Effector CD4-positive, alpha-beta T cell (primary cell): ENCODE measurements at places on chromosomes 2 and 18.

GRCh38 chr2:37618326-37618725, 53.1 kb downstream of the CDC42EP3 start:
- DNase-seq, result no peak

DNA sequence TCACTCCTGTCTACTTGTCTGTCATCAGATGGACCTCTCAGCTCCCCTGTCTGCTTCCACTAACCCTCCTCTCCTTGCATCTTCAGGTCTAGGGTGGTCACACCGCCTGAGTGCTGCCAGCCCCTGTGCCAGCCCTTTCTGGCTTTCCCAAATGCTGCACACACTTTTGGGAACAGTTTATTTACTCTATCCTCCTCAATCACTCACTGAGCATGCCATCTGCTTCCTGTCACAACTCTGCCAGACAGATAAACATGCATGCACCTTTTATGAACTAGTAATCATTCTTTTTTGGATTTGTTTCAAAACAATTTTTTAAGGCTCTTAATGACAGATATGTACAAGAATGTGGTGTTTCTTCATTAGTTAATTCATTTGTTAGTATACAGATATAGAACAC, 56.3 kb upstream of the CCDC195 start:
- DNase-seq, result no peak

DNA sequence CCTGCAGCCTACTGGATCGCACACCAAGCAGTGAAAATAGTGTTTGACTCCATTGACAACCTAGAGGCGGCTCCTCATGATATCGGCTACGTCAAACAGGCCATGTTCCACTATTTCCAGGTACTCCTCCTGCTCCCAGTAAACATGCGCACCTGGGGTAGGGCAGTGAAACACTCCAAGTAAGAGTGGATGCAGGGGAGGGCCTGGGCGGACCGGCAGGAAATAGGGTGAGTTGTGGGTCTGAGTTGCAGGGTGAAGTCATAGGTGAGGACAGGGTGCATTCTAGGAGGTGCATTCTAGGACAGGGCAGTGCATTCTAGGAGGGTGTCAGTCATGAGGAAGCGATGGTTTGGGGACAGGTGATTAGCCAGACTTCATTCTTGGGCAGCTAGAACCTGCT, 5.0 kb downstream of the NAGK start:
- no peak for DNase-seq

- peak; percentile 70 for DNase-seq
Measured at GRCh38 chr2:69565431-69565839, 78.1 kb downstream of the AAK1 start.

DNA sequence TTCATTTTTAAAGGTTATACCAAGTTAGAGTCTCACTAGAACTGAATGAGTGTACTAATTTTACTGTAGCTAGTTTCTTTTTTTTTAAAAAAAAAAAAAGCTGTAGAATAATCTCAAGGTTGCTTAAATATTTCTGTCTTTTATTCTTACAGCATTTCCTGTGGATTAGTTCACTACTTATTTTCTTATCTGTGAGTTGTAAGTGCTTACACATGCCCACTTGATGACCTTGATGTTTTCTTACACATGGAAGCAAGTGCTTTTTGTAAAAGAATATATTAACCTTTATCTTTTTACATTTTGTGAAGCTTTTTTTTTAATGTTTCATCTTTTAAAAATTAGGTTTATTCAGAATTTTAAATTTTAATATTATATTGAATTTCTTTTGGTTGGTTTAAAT, 57.8 kb downstream of the MSH2 start:
- DNase-seq, result no peak

DNA sequence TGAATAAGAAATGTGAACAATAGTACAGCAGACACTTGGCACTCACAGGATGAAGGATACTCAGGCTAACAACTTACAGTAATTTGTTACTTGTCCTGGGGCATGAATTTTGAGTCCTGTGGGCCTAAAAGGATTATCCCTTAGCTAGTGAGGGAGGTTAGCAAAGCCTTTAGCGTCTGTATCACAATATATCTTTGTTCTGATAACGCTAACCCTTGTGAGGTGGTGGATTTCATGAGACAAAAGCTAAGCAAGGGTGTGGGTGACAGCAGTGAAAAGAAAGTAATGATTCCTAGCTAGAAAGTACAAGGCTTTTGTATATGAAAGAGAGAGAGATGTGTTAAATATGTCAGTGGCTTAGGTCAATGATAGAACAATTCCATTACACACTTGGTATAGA, 46.8 kb upstream of the TTC21B start:
- no peak for DNase-seq

- DNase-seq, result no peak
Measured at GRCh38 chr2:105055613-105056012, 17.7 kb downstream of the MRPS9 start.

DNA sequence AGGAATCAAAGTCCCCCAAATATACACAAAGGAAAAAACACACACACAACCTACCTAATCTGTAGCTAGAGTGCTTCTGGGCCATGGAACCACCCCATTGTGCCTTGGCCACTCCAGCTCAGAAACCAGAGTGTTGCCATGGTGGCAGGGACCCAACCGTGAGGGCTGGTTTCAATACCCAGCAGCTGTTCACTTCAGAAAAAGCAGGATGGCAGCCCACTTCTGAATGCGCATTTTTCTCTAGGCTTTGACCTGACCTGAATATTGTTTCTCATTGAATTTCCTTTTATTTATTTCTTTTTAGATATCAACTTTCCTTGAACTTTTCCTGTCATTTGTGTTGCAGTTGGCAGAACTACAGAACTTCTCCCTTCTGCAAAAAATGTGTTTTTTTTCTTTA, 43.0 kb upstream of the EHBP1 start:
- no peak for DNase-seq

- no peak for DNase-seq
Measured at GRCh38 chr2:151289972-151290866, 751 bp upstream of the NMI start.

DNA sequence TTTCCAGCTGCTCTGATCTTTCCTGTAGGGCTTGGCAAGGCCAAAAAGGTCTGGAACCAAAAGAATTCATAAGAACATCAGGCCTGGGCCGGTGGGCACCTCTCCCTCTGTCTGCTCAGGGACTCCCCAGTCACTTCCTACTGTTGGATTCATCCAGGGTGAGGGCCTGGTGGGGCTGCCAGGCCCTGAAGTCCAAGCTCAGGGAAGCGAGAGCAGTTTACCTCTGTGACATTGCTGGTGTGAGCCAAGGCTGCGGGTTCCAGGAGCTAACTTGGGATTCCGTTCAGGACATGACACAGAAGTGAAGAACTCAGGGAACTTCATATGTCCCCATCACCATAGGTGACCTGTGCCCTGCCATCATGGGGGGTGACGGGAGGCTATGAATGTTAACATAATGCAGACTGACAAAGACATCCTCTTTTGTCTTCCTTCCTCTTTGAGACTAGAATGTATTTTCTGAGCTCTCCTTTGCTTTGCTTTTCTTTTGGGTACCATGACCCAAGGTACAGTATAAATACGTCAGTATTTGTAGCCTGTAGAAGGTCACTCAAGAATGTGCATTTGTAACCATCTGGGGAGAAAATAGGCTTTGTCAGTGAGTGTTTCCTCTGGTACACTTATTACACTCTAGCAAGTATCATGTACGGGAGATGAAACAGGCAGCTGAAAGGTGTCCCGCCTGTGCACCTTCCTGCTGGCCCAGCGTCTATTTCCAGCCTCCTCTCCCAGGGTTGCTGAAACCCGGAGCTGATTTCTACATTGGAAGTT, 130.5 kb upstream of the SLC1A4 start:
- DNase-seq, result no peak

GRCh38 chr18:48805826-48806535, 144.8 kb downstream of the SMAD7 start:
- no peak for DNase-seq

GRCh38 chr2:162116352-162116751, 35.7 kb downstream of the GCG start:
- no peak for DNase-seq
